ENCODE measurements at places on chromosomes 12 and 14.

GRCh38 chr14:64507376-64508156 lies 3.0 kb downstream of the ZBTB1 start:
- DNase-seq = no peak

DNA sequence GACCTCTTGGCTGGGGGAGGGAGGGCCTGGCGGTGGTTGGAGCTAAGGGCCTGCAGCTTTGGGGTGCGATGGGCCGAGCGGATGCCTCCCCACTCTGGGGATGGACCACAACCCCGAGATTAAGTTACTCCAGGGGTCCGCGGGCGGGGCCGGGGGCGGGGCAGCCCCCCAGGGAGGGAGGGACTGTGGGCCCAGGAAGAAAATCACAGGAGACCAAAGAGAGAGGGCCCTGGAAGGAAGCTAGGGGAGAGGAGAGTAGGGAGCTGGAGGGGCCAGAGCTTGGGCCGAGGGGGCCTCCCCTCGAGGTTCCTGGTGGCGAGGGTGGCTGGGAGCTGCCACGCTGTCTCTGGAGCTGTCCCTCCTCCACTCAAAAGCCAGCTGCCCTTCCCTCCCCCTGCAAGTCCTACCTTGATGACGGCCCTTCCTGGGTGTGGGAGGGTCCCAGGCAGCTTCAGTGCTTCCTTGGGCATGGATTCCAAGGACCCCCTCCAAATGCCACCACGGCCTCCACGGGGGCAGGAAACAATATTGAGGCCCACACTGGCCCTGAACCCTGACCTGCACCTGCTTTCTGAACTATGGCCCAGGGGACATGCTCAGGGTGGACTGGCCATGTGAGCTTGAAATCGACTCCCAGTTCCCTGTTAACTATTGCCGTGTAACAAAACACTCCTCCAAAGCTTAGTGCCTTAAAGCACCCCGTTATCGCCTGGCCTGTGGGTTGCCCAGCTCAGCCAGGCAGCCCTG lies 610 bp upstream of the NUDT14 start:
- DNase-seq = no peak

- no peak for DNase-seq
These were observed 16.5 kb downstream of the SIX1 start for GRCh38 chr14:60632777-60633176.

GRCh38 chr12:48601013-48601756 lies 31.3 kb upstream of the LALBA start:
- peak; percentile 20 for DNase-seq

- no peak for DNase-seq
These were observed 110.8 kb downstream of the SEC23A start for GRCh38 chr14:38992067-38992844.

GRCh38 chr12:19183121-19183838 lies 53.7 kb downstream of the PLEKHA5 start:
- no peak for DNase-seq

- DNase-seq = no peak
These were observed 130.5 kb downstream of the PIWIL1 start for GRCh38 chr12:130468186-130468585.

Data from fibroblast of skin of right quadriceps (primary cell).